ENCODE measurements at places on chromosomes 2 and 18.

DNA sequence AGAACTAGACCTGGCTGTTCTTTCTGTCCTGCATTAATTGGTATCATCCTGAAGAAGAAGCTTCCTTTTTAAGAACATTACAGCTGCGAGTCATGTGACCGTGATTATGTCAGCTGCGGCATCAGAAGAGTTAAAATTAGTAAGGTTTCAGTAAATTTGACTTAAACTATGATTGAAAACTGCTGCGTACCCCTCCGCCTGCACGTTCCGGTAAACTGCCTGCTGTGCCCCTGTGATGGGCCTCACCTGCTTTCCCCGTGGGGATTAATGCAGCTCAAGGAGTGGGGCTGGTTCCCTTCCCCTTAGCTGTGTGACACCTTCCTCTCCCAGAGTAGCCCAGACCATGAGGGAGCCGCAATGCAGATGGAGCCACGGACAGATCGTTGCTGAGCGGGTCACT lies 36.1 kb upstream of the MYO3B start:
- DNase-seq = no peak

GRCh38 chr2:77085561-77085960 lies 436.6 kb downstream of the LRRTM4 start:
- no peak for DNase-seq

DNA sequence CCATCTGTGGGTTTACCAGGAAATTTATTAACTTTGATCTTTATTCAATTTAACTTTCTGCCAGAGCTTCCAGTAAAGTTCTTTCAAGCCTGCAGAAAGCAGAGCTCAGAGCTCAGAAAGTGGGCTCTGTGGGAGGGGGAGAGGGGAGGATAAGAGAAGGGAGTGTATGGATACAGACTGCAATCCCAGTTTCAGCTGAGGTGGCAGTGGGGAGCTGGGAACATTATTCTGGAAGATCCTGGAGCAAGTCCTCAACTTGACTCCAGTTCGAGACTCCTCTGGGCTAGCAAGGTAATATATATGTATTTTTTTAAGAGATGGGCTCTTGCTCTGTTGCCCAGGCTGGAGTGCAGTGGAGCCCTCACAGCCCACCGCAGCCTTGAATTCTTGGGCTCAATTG lies 108.9 kb upstream of the NABP1 start:
- no peak for DNase-seq

GRCh38 chr2:237177986-237178385 lies 92.3 kb downstream of the COPS8 start:
- DNase-seq = no peak

- no peak for DNase-seq
These were observed 425 bp downstream of the ASB3 start for GRCh38 chr2:53786352-53786704.

DNA sequence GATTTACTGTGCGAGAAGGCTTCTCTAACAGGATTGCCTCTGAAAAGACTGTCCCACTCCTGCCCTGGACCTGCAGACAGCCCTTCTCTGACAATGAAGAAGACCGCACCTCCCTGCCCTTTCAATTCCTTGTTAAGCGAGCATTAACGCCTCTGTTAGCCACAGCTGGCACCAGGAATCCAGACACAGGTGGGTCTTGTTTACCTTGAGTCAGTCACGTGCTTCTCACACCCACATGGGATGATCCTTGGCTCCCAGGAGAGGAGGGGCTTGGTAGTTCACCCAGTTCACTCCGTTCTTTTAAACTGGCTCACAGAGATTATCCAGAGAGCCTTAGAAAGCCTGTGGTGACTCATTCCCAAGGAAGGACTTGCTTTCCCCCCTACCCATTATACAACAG lies 410.5 kb upstream of the MEIS1 start:
- no peak for DNase-seq

DNA sequence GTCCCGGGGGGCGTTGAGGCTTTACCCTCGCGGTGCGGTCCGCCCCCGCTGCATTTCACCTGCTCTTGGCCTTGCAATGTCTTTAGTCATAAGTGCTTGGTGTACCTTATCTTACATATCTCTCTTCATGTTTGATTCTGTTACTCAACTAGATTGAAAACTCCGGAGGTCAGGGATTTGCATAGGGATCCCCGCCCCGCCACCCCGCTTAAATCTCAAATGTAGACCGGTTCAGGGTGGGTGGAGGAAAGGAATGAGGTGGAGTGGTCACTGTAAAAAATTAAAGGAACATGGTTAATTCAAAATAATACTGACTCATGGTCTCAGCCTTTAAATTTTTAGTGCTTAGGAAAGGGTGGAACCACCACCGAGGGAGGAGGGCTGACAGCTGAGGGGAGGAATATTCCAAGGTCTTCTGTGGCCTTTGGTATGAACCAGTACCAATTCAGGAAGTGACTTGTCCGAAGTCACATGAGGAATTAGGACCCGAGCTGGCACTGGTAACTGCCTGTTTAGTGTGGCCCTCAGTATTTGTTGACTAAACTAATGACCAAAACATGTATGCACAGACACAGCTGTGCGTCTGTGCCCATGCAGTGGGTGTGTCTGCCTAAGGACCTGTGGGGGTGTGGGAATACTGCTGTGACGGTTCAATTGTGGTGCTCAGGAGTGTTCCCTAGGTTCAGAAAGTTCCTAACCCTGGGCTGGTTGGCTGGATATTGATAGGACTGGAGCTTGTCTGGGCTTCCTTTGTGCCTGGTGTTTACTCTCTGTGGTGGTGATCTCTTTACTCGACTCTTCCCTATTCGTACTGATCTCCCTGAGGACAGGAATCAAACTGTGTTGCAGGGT lies 1.0 kb downstream of the PLEKHB2 start:
- DNase-seq = no peak

GRCh38 chr2:241958818-241959545 lies 89.5 kb downstream of the RTP5 start:
- DNase-seq = no peak

- no peak for DNase-seq
These were observed 144.2 kb upstream of the DLGAP1 start for GRCh38 chr18:4599312-4599711.

DNA sequence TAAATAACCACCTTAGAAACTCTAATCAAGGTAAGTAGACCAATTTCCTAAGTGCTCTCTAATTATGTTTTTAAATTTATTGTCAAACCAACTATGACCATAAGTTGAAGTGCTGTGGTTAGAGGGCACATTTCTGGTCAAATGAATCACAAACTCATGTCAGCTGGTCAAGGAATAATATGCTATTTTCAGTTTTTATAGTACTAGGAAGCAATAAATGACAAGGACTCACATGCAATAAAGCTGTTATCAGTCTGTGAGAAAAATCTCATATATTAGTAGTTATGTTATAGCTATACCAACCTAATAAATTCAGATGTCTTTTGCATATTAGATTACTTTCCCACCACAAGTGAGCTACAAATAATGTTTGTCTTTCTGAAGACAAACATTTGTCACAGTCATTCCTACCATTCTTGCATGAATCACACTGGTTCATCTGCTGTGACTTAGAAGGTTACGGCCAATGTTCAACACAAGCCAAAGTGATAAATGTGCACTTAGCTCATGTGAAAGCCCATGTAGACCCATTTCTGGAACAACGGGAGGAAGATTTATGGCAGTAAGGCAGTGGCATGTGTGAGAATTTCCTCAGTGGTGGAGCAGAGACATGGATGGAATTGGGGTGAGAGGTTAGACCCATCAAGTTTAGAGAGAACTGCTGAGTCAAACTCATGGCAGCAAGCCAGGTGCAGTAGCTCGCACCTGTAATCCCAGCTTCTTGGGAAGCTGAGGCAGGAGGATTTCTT lies 27.4 kb upstream of the CCNYL1 start:
- DNase-seq = no peak

DNA sequence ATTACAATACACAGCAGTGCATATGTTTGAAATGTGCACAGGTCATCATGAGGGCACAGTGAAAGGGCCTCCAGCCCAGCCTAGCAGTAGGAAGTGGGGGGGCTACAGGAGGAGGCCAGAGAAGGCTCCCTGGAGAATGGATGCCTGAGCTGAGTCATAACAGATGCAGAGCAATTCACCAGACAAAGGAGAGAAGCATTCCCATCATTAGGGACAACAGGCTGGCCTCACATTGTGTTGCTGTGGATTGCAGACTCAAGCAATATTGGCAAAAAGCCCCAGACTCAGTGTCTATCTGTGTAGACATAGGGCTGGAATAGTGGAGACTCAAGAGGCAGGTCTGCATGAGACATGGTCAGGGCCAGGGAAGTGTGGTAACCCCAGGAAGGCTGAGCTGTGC lies 329.9 kb downstream of the DLGAP1 start:
- no peak for DNase-seq

DNA sequence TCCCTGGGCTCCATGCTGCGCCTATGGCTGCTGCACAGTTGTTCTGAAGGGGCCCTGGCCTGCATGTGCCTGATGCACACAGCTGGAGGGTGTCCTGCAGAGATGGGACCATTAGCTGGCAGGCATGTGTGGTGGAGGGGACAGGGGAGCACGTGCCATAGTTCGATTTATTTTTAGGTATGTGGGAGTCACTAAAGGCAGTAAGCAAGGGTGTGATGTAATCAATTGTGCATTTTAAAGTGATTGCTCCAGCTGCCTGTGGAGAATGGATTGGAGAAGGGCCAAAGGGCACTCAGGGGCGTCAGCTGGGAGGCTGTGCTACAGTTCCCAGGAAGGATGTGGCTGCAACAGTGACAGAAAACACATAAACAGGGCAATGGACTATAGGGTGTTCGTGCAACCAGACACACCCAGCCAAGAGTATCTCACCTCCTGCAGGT lies 205.1 kb downstream of the ARL4C start:
- DNase-seq = no peak

DNA sequence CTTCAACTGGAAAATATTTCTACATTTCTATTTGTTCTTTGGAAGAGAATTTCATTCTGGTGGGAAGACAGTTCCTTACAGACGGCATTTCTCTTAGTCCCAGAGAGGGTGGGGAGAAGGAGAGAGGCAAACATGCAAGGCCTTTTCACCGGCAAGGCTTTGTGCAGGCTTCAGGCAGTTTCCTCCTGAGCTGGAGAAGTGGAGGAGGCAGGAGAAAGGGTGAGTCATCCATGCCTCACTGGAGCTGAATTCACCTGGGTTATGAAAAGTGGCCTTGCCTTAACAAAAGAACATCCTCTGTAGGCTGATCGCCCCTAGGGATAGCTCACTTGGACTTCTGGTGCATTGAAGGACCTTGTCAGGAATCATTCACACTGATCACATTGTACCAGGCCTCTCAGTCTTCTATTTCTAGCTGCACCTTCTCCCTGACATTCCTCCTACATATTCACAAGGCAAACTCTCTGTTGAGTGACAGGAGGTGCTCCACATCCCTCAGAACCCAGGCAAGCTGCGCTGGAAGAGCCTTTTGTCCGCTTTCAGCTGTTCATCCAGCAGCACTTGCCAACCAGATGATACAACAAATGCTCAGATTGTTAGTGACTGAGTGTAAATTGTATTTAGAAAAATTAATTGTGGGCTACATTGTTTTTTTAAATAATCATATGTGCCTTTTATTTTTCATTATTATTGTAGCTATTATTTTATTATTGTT lies 796.1 kb downstream of the DCDC2C start:
- no peak for DNase-seq

- no peak for DNase-seq
These were observed at the start of gene CYS1 for GRCh38 chr2:10079870-10080535. Gene CYS1, minus strand, starts transcription at chr2:10080411. Its CDS starts 188 bp downstream, at chr2:10080223.

DNA sequence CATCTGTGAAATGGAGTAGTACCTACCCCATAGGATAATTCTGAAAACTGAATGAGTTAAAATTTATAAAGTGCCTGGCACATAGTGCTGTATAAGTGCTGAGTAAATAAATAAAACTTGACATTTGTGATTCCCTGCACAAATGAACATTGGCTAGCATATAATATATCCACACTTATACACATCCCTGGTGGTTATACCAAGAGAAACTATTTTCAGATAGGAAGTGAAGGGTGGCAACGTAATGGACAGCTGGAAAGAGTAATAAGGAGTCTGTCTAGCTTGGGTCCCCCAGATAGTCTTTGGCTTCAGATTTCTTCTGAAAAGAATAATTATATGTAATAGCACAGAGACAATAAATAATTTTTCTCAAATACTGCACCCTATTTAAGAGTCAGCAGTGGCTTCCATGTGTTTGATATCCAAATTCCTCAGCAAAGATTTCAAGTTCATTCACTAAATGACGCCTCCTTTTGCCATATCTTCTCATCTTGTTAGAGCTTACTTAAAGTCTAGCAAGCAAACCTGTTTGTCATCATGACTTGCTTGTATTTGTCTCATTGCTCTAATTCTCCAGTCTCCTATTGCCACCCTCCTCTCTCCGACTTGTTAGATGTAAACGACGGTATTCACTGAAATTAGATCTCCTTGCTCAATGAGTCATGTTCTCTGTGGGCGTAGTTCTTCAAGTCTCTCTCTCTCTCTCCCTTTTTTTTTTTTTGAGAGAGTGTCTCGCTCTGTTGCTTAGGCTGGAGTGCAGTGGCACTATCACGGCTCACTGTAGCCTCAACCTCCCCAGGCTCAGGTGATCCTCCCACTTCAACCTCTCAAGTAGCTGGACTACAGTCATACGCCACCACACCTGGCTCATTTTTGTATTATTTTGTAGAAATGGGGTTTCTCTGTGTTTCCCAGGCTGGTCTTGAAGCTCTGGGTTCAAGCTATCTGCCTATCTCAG lies 8.7 kb upstream of the ADGRF3 start:
- DNase-seq = no peak

DNA sequence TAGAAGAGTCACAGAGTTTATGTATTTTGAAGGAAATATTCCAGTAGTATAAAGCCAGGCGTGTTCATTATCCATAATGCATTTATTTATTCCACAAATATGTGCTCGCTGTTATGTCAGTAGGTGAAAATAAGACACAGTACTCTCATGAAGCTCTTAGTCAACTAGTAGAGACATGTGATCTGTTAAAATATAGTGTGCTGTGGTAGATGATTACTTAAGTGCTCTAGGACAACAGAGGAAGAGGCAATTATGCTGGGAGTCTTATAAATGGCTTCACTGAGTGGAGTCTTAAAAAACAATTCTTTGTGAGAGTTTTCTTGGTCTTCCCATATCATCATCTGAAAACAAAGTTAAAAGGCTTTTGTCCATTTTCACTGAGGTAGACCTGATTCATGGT lies 457.3 kb downstream of the XIRP2 start:
- DNase-seq = no peak

All from SIG-M5 (cell line).